ENCODE measurements at places on chromosomes 3 and 15. TPM values are rescaled to one million over a fixed set of nuclear protein-coding genes. Genes with fewer than 3 reads are reported as not detected.

- peak; percentile 69 for DNase-seq
These were observed 226.6 kb upstream of the IL12A start for GRCh38 chr3:159761848-159762635.

Gene FBXL2
- 9.5 TPM for total RNA-seq

DNA sequence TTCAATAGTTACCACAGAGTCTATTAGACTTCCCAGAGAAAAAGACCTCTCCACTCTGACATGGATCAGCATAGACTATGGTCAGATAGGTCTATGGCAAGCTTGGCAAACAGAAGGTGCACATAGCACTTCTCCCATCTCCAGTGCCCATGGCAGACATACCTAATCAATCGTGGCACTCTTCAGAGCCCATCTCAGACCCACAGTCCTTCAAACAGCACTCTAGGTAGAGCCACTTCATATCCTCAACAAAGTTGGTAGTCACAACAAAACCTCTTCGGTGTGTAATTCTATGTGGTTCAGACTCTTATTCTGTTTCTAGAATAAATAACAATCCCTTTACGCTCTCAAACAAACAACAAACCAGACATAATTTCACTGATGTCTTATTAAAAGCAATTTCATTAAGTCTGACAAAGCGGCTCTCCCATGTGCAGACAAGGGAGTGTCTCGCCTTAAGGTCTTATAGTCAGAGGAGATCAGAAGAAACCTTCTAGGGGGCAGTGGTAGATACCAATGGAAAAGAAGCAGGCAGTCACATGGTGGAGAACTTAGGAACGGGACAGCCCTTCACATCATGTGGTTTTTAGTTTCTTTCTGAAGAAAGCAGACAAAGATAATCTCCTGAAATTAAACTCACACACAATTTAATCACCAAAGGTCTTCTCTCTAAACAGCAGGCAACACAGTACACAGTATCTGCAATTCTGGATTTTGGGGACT lies 483.4 kb downstream of the FOXP1 start:
- peak; percentile 59 for DNase-seq

Gene CTDSPL2
- total RNA-seq: 116 TPM

- DNase-seq: no peak
These were observed 162.8 kb downstream of the SMAD6 start for GRCh38 chr15:66864871-66865281.

DNA sequence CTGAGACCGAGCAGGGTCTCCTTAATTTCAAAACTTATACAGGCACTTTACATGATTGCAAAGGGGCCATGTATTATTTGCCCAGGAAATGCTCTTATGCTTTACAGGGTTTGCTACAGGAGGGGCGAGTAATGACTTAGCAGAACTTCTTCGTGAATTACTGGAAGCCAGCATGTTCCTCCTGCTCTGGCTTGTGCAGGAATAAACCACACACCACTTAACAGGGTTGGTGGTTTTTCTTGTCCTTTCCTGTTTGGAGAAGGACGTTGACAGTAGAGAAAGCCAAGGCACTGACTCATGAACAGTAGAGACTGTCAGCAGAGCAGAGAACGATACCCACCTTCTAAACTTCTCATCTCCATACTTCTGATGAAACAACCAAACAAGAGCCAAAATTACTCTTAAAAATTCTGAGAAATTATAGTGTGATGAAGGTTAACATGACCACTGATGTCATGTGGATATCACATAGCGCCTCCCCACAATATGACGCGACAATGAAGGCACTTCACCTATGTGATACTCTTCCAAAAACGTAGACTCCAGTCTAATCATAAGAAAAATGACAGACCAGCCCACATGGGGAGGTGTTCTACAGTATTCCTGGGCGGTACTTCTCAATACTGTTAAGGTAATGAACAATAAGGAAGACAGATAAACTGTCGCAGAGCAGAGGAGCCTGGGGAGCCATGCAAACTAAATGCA lies 24.7 kb upstream of the MCTP2 start:
- peak; percentile 97 for DNase-seq

Gene RHO
- total RNA-seq: not detected

Gene CIB2
- total RNA-seq: 6.2 TPM

Gene RTP2
- total RNA-seq: not detected

Gene LSMEM2
- not detected for total RNA-seq

Gene PLS1
- 4.9 TPM for total RNA-seq

DNA sequence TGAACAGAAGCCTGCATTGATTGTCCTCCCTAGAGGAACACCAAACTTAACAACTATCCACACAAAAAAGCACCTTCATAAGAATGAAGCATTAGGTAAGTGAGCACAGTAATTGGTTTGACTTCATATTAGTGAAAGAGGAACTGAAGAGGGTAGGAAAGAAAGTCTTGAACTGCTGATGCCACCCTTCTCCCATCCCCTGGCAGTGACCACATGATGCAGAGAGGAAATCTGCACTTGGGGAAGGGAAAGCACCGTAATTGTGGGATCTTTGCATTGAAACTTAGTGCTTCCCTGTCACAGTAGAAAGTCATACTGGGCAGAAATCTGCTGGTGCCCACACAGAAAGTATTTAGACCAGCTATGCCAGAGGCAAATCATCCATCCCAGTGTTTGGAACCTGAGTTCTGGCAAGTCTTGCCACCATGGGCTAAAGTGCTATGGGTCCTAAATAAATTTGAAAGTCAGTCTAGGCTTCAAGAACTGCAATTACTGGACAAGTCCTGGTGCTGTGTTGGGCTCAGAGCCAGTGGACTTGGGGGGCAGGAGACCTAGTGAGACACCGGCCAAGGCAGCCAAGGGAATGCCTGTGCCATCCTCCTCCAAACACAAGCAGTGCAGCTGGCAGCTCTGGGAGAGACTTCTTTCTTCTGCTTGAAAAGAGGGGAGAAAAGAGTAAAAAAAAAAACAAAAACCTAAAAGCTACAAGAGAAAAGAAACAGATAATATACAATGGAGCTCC lies 63.6 kb downstream of the SLC15A2 start:
- DNase-seq: no peak

- no peak for DNase-seq
These were observed 23.2 kb downstream of the PLA2G4B start for GRCh38 chr15:41861736-41862356.

- peak; percentile 97 for DNase-seq
These were observed 45.6 kb upstream of the PAQR5 start for GRCh38 chr15:69253156-69253555.

DNA sequence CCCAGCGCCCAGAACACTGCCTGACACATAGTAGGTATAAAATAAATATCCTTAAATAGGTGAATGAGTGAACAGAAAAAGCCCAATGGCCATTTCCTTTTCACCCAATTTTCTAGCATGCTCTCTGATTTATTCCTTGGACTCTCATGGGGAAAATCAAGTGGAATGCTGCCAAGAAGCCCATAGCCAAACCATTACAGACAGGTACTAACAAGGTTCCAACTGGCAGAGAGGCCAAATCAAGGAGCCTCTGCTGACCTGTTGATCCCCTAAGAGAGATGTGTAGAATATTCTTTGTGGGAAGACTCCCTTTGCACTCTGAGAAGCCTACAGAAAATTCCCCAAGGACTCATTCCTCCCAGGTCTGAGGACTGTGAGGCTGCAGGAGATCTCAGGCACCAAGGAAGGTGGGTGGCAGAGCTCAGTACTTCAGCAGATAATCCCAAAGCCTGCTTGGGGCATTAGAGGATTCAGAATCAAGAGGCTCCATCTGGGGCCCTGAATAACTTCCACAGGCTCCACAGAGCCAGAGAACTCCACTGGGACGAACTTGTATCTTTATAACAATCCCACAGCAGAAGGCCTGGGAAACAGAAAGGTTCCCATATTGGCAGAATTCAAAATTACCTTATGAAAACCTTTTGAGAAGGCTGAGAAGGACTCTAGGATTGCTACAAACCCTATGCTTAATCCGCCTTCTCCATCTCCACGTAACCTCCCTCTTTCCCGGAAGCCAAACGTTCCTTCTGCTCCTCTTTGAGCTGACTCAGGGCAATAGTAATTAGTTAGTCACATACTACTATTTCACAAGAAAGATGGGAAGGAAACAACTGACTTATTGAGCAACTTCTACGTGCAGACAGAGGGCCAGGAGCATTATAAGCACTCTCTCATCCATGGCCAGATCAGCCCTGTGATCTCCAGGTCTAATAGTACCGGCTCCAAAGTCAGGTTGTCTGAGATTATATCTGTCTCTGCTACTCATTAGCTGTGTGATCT lies 34.5 kb downstream of the PRICKLE2 start:
- DNase-seq: peak; percentile 93

DNA sequence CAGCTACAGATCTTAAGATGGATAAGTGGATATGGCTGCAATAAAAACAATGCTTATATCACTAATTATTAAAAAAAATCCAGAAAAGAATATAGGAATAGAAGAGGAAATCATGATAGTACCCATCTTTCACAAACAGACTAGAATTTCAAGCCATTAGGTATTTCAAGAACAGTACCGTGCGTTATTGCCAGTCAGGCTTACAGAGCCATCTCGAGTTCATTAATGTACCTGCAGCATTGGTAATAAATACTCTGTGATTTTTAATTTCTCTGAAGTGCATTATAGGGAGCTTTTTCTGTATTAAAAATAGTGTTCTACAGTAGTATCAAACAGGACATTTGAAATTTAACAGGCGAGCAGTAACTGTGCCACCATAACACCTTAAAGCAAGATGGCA lies 35.7 kb downstream of the ST3GAL6 start:
- DNase-seq: no peak

DNA sequence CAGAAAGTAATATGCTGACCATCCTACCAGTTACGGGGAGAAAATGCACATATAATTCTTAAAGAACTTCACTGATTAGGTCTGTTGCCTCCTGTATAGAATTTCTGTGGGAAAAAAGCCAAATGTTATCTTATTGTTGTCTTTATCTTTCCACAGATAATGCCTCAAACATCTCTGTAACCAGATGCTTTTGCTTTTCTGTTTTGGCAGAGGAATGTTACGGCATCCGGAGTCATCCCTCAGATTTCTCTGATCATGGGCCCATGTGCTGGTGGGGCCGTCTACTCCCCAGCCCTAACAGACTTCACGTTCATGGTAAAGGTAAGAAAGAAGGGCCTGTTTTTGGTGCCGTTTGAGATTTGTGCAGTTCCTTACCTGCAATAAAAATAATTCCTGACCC lies 33.5 kb downstream of the PCCB start:
- DNase-seq: no peak

Gene CLDN11
- total RNA-seq: 32.3 TPM

Gene SAMD7
- not detected for total RNA-seq

- no peak for DNase-seq
These were observed 205.9 kb upstream of the GBE1 start for GRCh38 chr3:81967393-81967792.

Measured in RPMI7951 (cell line).